ENCODE measurements at places on chromosomes 16 and 17.

DNA sequence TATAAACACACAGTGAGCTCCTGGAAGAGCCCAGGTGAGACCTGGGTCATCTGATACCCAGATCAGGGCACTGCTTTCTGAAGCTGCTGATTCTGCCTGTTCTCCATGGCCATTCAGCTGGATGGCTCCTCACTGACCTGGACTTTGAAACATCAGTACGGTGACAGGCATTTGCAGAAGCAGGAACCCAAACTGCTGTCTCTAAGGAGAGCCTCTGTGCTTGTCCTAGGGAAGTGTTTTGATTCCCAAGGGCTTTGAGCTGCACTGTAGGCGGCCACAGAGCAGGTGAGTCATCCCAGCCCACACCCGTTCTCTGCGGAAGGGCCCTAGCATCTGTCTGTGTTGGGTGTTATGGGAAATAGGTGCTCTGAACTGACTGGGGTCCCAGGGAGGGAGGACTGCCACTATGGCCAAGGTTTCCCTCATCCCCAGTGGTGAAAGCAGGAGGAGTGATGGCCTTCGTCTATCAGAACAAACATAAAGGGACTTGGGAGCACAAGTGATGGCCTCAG, 60.7 kb upstream of the ADCY9 start:
- no peak for DNase-seq

GRCh38 chr17:20122254-20122879, 113.2 kb downstream of the SPECC1 start:
- DNase-seq, result no peak

GRCh38 chr16:88310796-88311605, 71.8 kb upstream of the ZNF469 start:
- DNase-seq, result no peak

- no peak for DNase-seq
Measured at GRCh38 chr16:74607310-74607961, 522 bp upstream of the GLG1 start.

DNA sequence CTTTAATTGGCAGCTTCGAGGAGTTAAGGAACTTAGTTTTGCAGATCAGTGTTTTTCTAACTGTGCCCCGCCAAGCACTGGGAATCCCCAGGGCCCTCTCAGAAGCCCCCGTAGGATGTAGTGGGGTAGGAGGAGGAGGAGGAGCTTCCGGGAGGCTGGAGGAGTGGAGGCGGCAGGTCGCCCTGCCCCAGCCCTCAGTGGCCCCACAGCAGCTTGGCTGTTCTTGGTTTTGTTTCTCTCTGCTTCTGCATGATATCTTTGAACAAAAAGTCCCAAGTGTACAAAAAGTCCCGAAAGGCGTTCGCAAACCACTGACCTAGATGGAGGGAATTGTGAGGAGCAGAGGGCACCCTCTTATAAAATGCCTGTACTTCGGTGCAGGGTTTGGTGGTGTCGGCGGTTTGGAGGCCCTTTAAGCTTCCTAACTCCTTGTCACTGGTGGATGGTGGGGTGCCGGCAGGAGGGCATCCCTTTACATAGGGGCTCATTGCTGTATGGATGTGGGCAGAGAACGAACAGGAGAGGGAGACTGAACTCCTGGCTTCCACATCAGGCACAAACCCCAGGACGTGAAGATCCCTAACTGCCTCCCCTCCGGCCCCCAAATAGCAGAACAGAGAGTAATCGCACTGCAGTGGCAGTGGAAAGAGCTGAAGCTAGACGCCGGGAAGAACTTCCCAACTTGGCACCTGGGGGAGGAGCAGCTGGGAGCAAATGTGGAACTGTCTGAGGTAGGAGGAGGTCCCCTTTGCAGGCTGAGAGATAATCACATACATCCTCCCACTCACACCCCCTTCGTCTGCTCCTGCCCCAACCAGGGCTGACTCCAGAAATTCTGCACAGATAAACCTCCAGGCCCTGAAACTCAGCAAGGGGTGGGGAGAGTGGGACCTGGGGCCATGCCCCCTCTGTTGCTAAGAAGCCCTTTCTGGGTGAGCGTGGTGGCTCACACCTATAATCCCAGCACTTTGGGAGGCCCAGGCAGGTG, 20.1 kb downstream of the EPOP start:
- DNase-seq, result no peak

- DNase-seq, result no peak
Measured at GRCh38 chr16:89598199-89598598, 15.2 kb upstream of the DPEP1 start.

DNA sequence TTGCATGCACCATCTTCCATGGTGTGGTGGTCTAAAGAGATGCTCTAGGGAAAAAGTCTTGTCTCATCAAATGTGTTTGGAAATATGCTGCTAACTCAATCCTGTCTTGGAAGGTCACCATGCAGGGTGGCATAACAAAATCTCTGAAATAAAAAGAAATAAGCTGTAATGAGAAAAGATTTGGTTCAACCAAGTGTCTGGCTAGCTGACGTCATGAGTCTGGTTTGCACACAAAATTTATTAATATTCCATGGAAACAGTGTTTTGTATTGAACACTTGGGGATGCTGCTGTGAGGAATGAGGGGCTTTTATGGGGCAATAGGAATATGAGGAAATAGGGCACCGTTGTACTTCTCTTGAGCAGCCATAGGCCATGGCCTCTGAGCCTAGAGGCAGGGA, 575.7 kb upstream of the CDH5 start:
- DNase-seq, result no peak

- no peak for DNase-seq
Measured at GRCh38 chr17:78044280-78044835, 84.2 kb downstream of the TMC6 start.

- peak; percentile 68 for DNase-seq
Measured at GRCh38 chr16:89507834-89508590, at the start of gene SPG7. SPG7 (plus strand) TSS chr16:89508403; CDS start chr16:89508418, 15 bp downstream.

DNA sequence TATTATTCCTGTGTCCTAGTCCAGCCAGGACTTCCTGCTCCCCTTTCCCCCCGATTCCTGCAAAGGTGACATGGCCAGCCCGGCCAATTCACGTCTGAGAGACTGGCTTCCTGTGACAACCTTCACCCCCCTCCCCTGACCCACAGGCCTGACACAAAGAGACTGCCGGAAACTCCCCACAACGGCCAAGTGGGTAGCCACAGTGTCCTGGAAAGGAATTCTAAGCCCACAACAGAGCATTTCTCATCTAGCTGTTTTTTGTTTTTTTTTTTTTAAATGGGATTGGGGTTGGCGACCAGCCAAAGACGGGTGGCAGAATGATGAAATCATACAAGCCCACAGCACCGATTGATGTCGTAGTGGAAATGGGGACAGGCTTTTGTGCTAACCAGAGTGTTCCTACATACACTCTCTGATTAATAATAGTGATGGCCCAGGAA, 2.8 kb upstream of the XAF1 start:
- DNase-seq, result peak; percentile 79

GRCh38 chr16:23407436-23408127, 45.4 kb downstream of the COG7 start:
- DNase-seq, result no peak

DNA sequence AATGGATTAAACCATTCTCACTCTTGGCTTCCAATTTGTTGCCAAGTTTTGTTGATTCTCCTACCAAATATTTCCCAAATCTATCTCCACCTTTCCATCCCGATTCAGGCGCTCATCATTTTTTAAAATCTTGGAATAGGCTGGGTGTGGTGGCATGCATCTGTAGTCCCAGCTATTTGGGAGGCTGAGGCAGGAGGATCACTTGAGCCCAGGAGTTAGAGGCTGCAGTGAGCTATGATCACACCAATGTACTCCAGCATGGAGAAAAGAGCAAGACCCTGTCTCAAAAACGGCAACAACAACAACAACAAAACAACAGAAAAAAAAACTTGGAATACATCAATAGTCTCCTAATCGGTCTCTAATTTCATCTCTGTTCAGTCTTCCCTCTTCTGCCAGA, 902 bp upstream of the NKIRAS2 start:
- DNase-seq, result no peak

DNA sequence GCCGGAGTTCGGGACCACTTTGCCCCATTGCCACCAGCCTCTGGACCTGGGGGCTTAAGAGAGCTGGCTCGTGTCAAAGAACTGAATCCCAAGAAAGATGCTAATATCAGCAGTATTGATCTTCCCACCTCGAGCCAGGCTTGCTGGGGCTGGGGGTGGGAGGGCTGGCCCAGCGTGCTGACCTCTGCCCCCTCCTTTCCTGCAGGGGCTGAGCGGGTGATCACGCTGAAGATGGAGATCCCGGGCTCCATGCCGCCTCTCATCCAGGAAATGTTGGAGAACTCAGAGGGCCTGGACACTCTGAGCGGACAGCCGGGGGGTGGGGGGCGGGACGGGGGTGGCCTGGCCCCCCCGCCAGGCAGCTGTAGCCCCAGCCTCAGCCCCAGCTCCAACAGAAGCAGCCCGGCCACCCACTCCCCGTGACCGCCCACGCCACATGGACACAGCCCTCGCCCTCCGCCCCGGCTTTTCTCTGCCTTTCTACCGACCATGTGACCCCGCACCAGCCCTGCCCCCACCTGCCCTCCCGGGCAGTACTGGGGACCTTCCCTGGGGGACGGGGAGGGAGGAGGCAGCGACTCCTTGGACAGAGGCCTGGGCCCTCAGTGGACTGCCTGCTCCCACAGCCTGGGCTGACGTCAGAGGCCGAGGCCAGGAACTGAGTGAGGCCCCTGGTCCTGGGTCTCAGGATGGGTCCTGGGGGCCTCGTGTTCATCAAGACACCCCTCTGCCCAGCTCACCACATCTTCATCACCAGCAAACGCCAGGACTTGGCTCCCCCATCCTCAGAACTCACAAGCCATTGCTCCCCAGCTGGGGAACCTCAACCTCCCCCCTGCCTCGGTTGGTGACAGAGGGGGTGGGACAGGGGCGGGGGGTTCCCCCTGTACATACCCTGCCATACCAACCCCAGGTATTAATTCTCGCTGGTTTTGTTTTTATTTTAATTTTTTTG, 8.5 kb downstream of the GJD3 start:
- no peak for DNase-seq

GRCh38 chr17:42704490-42704836, 22.1 kb downstream of the CNTNAP1 start:
- no peak for DNase-seq

GRCh38 chr16:5002699-5003143, 31.0 kb downstream of the NAGPA start:
- DNase-seq, result no peak

GRCh38 chr16:31505483-31505882, 2.7 kb downstream of the RUSF1 start:
- DNase-seq, result no peak

DNA sequence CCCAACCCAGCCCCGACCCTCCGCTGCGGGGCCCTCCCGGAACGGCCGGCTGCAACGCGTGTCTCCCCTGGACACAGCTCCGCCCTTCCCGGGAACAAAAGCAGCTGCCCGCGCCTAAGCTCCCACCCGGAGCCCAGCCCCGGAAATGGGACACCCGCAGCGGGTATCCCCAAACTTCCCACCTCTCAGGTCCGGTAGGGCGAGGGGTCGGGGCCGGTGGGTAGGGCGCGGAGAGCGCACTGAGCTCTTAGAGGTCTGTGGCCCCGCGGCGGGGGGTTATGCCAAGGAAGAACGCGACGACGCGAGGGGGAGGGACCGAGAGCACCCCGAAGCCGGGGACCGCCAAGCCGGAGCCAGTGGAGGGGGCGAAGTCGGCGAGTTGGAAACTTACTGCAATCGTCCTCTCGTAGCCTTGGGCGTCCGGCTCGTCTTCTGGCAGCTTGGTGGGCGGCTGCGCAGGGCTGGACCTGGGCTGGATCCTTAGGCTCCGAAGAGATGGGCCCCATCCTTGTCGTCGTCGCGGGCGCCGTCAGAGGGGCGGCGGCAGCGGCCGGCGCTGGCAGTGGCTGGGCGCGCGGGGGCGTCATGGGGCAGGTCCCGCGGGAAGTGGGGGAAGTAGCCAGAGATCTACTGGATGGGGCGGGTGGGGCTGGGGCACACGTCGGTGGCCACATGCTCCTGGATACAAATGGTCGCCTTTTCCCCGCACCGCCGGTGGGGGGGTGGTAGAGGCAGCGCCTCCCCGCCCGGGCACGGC, 6.9 kb downstream of the USP6 start:
- no peak for DNase-seq

- DNase-seq, result no peak
Measured at GRCh38 chr16:72554935-72555334, 383.0 kb upstream of the PMFBP1 start.

DNA sequence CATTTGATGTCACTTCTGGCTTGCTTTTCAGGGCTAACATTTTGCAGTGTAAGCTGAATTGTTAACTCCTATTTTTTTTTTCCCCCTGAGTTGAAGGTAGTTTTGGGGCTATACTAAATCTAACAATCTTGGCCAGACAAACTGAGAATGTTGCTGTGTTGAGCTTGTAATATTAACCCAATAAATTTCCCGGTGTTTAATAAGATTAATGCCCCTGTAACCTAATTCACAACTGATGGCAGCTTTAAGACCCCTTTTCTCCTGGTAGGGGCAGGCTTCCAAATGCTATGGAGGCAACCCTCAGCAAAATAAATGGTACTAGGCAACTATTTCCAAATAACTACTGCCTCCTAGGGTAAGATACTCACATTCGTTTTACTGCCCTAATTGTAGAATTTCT, 549.6 kb upstream of the KIF2B start:
- DNase-seq, result no peak

DNA sequence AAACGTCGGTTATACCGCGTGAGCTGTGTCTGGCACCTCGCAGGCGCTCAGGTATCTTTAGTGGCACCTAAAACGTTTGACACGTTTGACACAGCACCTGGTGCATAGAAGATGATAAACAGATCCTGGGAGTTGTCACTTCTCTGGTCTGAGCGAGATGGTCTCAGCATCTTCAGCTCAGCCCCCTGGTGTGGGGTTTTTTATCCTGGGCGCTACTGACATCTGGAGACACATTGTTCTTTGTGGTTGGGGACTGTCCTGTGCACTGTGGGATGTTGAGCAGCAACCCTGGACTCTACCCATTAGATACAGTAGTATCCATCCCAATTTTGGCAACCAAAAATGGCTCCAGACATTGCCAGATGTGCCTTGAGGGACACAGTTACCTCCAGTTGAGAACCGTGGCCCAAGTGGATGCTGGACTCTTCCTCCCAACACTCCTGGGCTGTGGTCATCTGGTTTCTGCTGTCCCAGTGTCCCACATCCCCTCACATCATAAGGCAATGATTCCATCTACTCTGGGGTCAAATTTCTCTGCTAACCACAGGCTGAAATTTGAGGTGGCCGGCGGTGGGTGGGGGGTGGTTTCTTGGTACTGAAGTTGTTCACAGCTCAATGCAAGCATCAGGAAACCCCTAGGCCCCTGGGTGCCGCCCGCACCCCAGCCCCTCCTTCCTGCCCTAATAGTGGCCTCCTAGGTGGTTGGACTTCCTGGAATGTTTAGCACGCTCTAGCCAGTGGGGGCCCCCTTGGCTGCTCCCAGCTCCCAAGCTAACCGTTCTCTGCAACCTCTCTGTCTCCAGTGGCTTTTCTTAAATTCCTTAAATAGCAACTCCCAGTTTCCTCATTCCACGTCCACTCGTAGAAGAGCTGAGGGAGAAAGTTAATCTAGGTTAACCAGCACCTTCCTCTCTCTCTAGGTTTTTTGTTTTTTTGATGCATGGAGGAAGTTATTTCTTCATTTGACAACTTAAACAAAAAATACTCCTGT, 124.8 kb downstream of the ABCC1 start:
- DNase-seq, result peak; percentile 92

Data from fibroblast of skin of left quadriceps (primary cell).